Ammon's horn (tissue), 1 donor: ENCODE measurements at places on chromosomes 13 and 19.
A peak's percentile ranks its signal among the peaks of the same experiment; 100 is the strongest.

DNA sequence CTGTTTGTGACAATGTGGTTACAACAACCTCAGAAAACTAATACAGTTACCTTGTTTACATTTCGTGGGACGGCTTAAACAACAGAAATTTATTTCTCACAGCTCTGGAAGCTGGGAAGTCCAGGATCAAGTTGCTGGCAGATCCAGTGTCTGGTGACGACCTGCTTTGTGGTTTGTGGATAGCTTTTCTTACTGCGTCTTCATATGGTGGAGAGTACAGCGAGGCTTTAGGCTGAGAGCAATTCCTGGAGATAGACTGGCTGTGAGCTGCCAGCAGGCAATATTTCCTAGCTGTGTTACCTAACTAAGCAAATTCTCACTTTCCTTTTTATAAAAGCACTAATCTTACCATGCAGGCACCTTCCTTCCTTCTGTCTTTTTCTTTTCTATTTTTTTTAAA is 1203.5 kb upstream of the PRR20A start:
- DNase-seq, result no peak

DNA sequence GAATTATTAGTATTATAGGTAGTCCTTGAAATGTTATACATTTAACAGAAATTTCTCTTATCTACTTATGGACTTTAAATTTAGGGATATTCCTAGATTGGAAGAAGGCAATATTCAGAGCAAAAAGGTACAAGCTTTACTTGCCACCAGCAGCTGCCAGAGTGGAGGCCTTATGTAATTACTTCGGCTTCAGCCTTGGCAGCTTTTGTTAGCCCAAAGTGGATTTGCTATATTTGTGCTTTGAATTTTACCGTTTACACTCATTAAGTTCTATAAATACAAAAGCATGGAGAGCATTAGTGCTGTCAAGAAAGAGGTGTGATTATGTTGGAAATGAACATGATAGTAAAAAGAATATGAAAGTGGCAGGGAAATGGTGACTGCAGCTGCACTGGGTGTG is 319.9 kb downstream of the ATP8A2 start:
- DNase-seq, result no peak

GRCh38 chr19:29454109-29454508 is 71.7 kb upstream of the VSTM2B start:
- DNase-seq, result no peak

DNA sequence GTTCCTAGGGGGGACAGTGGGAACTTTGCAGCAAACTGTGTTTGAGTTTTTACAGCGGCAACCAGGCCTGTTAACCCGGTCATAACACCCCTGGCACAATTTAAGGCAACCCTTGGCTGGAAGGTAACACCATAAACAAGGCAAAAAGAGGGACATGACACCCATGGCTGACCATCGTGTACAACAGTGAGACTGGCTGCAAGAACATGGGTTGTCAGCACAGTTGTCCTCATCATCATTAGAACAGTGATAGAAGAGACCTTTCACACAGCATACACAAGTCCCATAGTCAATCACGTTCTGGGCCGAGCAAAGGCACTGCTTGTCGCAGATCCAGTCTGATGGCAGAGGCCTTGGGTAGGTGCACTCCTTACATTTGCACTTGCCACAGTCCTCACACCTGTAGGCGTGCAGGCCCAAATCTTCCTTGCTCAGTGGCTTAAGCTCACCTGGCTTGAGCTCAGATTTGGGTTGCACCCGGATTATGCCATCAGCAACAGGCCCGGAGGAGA is 4.1 kb downstream of the SPRY2 start:
- DNase-seq, result peak; percentile 33

DNA sequence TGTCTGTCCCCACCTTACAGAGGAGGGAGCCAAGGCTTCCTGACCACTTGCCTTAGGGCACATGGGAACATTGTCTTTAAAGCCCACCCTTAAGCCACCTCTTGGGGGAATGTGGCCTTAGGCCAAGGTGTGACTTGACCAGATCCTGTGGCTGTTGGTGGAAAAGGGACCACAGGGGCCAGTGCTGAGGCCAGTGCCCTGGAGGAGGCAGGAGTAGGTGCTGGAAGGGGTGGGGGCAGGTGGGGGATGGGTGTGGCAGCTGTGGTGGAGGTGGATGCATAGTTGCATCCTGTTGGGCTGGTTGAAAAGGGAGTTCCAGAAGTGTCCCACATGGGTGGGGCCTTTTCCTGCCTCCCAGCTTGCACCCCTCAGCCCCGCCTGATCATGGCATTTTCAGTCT is 44.8 kb downstream of the DNM2 start:
- DNase-seq, result no peak

DNA sequence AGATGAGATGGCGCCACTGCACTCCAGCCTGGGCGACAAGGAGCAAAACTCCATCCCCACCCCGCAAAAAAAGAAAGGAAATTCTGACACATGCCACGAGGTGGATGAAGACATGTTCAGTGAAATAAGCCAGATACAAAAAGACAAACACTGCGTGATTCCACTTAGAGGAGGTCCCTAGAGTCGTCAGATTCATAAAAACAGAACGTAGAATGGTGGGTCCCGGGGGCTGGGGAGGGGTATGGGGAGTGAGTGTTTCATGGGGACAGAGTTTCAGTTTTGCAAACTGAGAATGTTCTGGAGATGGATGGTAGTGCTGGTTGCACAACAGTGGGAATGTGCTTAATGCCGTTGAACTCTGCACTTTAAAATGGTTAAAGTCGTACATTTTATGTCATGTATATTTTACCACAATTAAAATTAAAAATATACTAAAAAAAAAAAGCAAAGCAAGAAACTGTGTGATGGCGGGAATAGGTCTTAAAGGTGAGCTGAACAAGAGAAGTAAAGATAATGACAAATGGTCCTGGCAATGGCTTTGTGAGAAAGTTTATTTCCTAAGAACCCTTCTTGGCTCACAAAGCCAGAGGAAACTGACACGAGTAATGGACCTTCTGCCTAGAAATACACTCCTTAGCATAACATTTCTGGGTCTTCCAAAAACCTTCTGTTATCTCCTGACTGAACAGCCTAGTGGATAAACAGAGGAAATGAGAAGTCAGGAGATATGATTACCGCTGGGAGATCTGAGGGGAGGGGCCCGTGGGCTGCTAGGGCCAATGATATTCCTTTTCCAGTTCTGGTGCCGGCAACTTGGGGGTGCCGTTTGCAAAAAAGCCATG is 4.2 kb upstream of the SPC24 start:
- no peak for DNase-seq

DNA sequence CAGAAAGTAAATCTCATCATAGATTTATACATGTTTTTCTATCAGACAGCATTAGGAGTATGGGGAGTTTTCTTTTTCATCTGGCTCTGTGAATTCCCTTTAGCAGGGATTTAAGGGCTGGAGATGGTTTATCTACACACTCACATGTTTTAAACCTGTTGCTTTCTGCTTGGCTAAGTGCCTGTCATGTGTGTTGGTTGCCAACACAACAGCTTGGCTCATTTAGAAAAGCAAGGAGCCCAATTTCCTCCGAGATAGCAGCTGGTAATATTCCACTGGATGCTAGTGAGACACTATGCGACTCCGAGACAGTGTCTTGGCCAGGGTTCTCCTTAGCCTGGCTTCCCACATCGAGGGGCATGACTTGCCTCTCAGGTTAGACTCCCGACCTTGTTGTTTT is 83.3 kb downstream of the KLF5 start:
- DNase-seq, result peak; percentile 13

GRCh38 chr13:98144801-98145350 is 2.0 kb downstream of the FARP1 start:
- DNase-seq, result peak; percentile 52

- peak; percentile 89 for DNase-seq
Measured at GRCh38 chr19:49691243-49692146, 579 bp downstream of the CPT1C start.

DNA sequence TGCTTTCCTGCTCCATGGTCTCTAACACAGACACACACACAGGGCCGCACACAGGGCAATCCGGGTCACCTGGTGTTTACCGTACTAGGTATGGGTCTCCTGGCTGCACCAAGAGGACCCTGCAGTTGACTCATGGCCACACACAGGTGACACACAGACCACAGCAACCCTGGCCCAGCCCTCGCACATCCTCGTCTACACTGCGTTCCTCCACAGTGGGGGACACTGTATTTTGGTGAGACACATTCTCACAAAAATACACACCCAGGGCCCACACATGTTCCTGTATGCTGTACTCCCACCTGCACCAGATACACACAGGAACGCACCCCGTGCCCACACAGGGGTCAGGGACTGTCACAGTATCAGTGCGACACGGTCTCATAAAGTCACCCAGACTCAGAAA is 12.8 kb downstream of the PDE4A start:
- DNase-seq, result no peak

DNA sequence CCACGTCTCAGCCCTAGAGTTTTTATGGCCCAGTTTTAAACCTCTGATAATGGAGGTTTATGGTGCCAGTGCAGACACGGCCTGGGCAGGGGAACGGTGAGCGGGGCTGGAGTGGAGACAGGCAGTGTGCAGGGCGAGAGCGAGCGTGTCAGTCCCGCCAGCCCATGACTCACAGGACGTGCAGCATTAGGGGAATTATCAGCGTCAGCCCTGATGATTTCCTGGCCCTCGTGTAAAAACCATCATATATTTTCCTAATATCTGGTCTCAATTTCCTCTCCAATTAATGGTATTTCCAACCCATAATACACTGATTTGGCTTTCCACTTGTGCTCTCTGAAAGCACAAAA is 104.6 kb upstream of the VSTM2B start:
- no peak for DNase-seq

- no peak for DNase-seq
Measured at GRCh38 chr13:101695870-101696516, 243.5 kb downstream of the ITGBL1 start.
